ENCODE measurements at places on chromosomes 5 and 9. TPM values are rescaled to one million over a fixed set of nuclear protein-coding genes. Genes with fewer than 3 reads are reported as not detected.

DNA sequence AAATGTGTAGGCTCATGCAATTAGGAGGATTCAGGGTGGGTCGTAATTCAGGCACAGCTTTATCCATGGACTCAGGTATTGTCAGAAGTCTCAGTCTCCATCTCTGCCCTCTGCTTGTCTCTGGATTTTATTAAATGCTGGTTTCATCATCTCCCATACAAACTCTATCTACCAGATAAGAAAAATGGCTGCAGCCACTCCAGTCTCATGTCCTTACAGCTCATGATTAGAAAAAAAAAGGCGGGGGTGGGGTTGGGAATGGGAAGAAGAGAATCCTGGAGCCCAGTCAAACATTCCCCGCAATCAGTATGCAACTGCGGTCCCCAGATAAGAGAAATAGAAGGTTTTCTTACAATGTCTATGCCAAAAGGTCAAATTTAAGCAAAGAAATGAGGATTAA is 7.6 kb upstream of the FBXO38 start:
- no peaks in the 10 kb centered on the region for H3K36me3 ChIP-seq
- no peak for DNase-seq
- no peak overlapping the region for H3K27ac ChIP-seq
- no peak overlapping the region for H3K4me3 ChIP-seq
- H3K4me1 ChIP-seq, result no peaks in the 10 kb centered on the region
- no peaks in the 10 kb centered on the region for H3K27me3 ChIP-seq

DNA sequence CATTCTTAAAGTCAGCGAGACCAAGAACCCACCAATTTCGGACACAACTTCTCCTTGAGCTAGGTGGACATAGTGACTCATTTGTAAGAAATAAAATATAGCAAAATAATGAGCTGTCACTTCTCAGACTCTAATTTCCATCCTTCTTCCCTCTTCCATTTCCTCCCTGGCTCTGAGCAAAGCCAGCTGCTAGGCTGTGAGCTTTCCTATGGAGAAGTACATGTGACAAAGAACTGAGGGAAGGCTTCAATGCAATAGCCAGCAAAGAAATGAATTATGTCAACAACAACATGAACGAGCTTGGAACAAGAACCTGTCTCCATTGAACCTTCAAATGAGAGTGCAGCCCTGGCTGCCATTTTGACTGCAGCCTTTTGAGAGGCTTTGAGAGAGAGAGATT is 25.9 kb upstream of the SELENOP start:
- H3K36me3 ChIP-seq, result no peaks in the 10 kb centered on the region
- H3K4me1 ChIP-seq, result peaks cover 27% of the 10 kb centered on the region
- no peak overlapping the region for H3K4me3 ChIP-seq
- no peak for DNase-seq

SOHLH1 gene
- total RNA-seq, result not detected

NRG2 gene
- total RNA-seq, result 5.2 TPM

GRCh38 chr5:150044329-150044681 is 42.0 kb downstream of the CSF1R start:
- H3K27ac ChIP-seq, result no peak overlapping the region
- no peaks in the 10 kb centered on the region for H3K27me3 ChIP-seq
- no peak for DNase-seq
- peaks cover 22% of the 10 kb centered on the region for H3K4me1 ChIP-seq

DNA sequence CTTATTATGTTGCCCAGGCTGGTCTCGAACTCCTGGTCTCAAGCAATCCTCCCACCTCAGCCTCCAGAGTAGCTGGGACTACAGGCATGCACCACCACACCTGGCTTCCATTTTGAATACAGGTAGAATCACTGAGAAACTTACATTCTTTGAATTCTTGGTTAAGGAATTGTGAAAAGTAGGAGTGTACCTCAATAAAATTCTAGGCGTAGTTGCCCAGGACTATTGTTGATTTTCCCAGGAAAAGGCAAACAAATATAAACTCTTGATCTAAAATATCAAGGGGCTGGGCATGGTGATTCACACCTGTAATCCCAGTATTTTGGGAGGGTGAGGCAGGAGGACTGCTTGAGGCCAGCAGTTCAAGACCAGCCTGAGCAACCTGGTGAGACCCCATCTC is 16.8 kb upstream of the DMXL1 start:
- H3K36me3 ChIP-seq, result no peaks in the 10 kb centered on the region
- no peak overlapping the region for H3K27ac ChIP-seq
- no peak overlapping the region for H3K4me3 ChIP-seq
- no peaks in the 10 kb centered on the region for H3K27me3 ChIP-seq
- no peaks in the 10 kb centered on the region for H3K4me1 ChIP-seq

DNA sequence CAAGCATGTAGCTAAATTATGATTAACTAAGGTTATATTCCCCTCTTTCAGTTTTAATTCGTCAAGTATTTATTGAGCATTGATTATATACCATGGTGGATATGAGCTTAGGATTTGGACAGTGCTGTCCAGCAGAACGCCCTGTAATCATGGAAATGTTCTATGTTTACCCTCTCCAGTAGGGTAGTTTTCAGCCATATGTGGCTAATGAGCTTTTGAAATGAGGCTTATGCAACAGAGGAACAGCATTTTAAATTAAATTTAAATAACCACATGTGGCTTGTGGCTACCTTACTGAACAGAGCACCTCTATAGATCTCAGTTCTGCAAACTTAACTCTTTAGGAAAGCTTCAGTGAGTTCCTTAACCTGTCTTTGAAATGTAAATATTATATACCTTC is 59.1 kb downstream of the JMY start:
- no peaks in the 10 kb centered on the region for H3K27me3 ChIP-seq
- H3K36me3 ChIP-seq, result no peaks in the 10 kb centered on the region
- no peak overlapping the region for H3K4me3 ChIP-seq
- no peak for DNase-seq
- no peaks in the 10 kb centered on the region for H3K4me1 ChIP-seq
- no peak overlapping the region for H3K27ac ChIP-seq

LRRC14B gene
- not detected for total RNA-seq

GRCh38 chr5:101943784-101944183 is 352.3 kb downstream of the SLCO4C1 start:
- DNase-seq, result no peak
- no peaks in the 10 kb centered on the region for H3K4me1 ChIP-seq
- no peak overlapping the region for H3K27ac ChIP-seq
- no peak overlapping the region for H3K4me3 ChIP-seq

ROPN1L gene
- 4.2 TPM for total RNA-seq

PGGT1B gene
- total RNA-seq, result 5.6 TPM

SMIM33 gene
- not detected for total RNA-seq

GRCh38 chr5:99019812-99020697 is 91.2 kb upstream of the CHD1 start:
- peaks cover 9% of the 10 kb centered on the region for H3K4me1 ChIP-seq
- DNase-seq, result no peak
- H3K4me3 ChIP-seq, result no peak overlapping the region

CTXN3 gene
- total RNA-seq, result not detected

DNA sequence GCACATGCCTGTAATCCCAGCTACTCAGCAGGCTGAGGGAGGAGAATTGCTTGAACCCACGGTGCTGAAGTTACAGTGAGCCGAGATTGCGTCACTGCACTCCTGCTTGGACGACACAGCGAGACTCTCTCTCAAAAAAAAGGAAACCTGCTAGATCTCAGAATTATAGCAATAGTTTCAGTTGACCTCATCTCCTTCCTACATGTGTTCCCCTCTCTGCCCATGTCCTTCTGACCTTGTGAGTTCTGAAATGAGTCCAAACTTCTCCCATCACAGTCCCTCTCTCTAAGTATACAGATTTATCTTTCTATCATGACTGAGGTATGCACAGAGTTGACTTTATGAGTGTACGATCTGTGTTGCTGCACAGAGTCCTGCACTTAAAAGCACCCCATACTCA is 44.6 kb upstream of the SHOC1 start:
- DNase-seq, result no peak
- H3K36me3 ChIP-seq, result no peaks in the 10 kb centered on the region
- H3K4me3 ChIP-seq, result no peak overlapping the region
- H3K4me1 ChIP-seq, result peaks cover 21% of the 10 kb centered on the region

PFN3 gene
- not detected for total RNA-seq

DNA sequence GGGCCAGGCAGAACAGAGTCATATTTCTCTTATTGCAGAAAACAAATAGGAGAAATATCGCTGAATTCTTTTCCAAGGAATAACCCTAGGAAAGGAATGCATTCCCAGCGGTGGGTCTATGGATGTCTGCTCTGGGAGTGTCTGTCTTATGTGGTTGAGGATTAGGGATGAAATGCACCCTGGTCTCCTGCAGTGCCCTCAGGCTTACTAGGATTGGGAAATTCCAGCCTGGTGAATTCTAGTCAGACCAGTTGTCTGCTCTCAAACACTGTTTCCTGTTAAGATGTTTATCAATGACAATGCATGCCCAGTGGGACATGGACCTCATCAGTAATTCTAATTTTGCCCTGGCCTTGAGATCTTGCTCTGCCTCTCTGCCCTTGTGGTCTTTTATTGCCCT is 136.1 kb upstream of the ELAVL2 start:
- DNase-seq, result no peak
- H3K4me1 ChIP-seq, result no peaks in the 10 kb centered on the region
- no peaks in the 10 kb centered on the region for H3K36me3 ChIP-seq
- H3K27me3 ChIP-seq, result no peaks in the 10 kb centered on the region
- no peak overlapping the region for H3K4me3 ChIP-seq
- no peak overlapping the region for H3K27ac ChIP-seq

DNA sequence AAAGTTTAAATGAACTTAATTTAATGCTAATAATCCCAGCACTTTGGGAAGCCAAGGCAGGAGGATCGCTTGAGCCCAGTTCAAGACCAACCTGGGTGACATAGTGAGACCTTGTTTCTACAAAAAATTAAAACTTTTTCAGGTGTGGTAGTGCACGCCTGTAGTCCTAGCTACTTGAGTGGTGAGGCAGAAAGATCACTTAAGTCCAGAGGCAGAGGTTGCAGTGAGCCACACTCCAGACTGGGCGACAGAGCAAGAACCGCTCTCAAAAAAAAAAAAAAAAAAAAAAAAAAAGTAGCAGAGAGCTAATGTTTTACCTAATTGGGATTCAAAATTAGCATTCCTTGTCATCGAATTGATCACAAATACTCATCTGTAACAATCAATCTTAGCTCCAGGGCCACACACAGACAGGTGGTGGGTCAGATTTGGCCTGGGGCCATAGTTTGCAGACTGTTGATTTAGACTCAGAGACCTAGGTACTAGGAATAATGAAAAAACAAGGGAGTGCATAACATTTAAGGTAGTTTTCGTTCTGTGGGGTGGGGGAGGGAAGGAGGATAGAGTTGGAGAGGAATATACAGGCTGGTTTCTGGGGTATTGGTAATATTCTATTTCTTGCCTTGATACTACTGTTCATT is 21.4 kb downstream of the HSDL2 start:
- H3K27ac ChIP-seq, result no peak overlapping the region
- H3K4me1 ChIP-seq, result no peaks in the 10 kb centered on the region
- DNase-seq, result no peak
- H3K36me3 ChIP-seq, result no peaks in the 10 kb centered on the region

DNA sequence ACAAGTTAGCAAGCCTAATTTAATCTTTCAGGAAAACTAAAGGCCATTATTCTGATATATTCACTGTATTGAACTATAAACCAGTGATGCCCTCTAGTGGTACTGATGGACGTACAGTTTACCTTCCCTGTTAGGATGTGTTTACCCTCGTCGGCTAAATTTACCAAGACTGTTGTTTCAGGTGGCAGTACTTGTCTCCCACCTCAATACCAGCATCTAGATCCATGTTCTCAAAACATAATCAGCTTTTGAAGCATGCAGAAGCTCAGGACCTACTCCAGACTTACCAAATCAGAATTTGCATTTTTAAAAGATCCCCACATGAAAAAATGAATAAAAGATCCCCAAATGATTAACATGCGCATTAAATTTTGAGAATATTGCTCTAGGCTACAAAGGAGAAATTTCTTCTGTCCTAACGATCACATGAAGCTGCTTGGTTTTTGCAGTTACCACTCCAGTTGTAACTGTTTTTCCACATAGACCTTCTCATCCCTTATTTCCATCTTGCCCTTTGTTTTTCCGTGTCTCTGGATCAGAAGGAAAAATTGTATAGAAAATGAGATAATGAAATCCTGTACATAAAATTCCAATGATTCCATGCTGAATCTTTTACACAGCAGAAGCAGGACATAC is 3.2 kb upstream of the BAAT start:
- no peak for DNase-seq
- no peak overlapping the region for H3K4me3 ChIP-seq
- no peaks in the 10 kb centered on the region for H3K4me1 ChIP-seq

Measured in vagina (tissue), 2 donors.